Heart left ventricle (tissue), 16 donors: ENCODE measurements at places on chromosomes 11 and 22. TPM values are rescaled to one million over a fixed set of nuclear protein-coding genes. Genes with fewer than 3 reads are reported as not detected.

DNA sequence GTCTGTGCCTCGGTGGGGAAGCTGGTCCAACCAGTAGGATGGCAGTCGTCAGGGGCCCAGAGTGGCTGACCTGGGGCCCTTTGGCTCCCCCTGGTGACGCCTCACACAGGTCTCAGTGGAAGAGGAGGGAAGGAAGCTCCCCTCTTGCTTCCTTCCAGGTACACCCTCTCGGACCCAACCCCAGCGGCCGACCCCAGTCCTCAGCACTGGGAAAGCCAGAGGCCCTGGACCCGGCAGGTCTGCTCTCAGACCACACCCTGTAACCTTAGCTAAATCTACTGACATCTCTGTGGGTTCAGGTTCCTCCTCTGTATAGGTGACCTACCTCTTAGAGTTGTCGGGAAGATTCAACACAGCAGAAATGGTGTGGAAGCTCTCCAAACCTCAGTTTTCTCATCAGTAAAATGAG lies 3.4 kb upstream of the SCUBE1 start:
- peak; percentile 41 for DNase-seq

DNA sequence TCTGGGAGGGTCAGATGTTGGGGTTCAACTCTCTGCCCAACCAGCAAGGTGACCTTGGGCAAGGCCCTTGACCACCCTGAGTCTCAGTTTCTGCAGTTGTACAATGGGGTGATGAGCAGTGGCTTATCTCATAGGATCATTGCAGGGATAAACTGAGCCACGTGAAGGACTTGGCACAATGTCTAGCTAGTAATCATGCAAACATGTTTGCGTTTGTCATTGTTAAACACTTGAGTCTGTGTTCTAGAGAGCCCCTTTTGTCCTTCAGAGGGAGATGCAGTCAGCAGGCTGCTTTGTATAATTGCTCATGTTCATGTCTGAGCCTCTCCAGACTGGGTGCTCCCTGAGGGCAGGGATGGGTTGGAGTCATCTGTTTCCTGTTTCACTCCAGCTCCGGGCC lies 15.8 kb downstream of the CD82 start:
- no peak for DNase-seq

GRCh38 chr11:112016765-112017376 lies 8.3 kb upstream of the DLAT start:
- no peak for DNase-seq

DNA sequence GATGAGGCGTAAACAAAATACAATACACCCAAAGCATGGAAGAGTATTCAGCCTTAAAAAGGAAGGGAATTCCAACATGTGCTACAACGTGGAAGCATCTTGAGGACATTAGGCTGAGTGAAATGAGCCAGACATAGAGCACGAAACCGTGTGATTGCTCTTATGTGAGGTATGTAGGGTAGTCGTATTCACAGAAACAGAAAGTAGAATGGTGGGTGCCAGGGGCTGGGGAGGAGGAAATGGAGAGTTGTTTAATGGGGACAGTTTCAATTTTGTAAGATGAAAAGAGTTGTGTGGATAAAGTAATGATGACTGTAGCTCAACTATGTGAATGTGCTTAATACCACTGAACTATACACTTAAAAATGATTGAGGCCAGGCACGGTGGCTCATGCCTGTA lies 10.2 kb upstream of the KMT5B start:
- DNase-seq: no peak

DNA sequence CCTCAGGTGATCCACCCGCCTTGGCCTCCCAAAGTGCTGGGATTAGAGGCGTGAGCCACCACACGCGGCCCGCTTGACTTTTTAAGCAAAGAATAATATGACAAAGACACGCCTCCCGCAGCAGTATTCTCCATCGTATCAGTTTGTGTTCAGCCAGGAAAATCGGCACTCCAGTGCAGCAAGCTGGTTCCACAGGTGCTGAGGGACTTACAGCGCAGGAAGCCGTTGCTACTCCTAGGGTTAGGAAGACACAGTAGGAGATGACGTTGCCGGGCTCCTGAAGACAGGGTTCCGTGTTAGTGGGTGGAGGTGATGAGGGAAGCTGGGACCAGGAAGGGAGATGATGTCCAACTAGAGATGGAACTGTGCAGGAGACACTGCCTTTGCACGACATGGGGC lies 65.8 kb upstream of the CECR2 start:
- no peak for DNase-seq

- no peak for DNase-seq
These were observed 24.6 kb downstream of the LRFN4 start for GRCh38 chr11:66881451-66881835.

- no peak for DNase-seq
These were observed 10.3 kb upstream of the TSSC4 start for GRCh38 chr11:2390091-2390724.

GRCh38 chr22:33889748-33890147 lies 30.5 kb downstream of the LARGE1 start:
- DNase-seq: peak; percentile 39

DNA sequence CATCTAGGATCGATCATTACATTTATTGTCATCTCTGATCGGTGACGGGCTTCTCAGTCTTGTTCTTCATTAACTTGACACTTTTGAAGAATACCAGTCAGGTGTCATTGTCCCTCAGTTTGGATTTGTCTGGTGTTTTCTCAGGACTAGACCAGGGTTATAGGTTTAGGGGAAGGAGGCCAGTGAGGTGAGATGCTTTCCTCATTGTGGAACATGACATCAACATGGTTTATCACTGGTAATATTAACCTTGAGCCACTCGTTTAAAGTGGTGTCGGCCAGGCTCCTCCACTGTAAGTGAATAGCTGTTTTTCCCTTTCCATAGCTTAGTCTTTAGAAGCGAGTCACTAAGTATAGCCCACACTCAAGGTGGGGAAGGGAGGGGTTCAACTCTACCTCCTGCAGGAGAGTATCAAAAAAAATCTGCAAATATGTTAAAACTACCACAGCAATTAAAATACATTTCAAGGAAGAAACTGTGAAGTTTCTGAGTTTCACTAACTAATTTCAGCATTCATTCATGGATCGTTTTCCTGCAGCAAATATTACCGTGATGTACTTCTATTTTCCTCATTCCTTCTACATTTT lies 42.0 kb downstream of the KCNQ1OT1 start:
- no peak for DNase-seq

DNA sequence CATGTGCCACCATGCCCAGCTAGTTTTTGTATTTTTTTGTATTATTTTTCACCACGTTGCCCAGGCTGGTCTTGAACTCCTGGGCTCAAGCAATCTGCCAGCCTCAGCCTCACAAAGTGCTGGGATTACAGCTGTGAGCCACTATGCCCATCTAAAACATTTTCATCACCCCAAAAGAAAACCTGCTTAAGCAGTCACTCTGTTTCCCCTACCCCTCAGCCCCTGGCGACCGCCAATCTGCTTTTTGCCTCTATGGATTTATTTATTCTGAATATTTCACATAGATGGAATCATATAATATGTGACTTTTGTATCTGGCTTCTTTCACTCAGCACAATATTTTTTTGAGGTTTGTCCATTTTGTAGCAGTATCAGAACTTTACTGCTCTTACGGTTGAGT lies 18.6 kb upstream of the P2RY2 start:
- DNase-seq: no peak

GRCh38 chr11:8566613-8567210 lies 27.3 kb downstream of the STK33 start:
- DNase-seq: no peak

GRCh38 chr22:50417411-50418210 lies 57.2 kb downstream of the SBF1 start:
- DNase-seq: no peak

- DNase-seq: no peak
These were observed 61.2 kb upstream of the ARHGAP20 start for GRCh38 chr11:110773442-110773841.

DNA sequence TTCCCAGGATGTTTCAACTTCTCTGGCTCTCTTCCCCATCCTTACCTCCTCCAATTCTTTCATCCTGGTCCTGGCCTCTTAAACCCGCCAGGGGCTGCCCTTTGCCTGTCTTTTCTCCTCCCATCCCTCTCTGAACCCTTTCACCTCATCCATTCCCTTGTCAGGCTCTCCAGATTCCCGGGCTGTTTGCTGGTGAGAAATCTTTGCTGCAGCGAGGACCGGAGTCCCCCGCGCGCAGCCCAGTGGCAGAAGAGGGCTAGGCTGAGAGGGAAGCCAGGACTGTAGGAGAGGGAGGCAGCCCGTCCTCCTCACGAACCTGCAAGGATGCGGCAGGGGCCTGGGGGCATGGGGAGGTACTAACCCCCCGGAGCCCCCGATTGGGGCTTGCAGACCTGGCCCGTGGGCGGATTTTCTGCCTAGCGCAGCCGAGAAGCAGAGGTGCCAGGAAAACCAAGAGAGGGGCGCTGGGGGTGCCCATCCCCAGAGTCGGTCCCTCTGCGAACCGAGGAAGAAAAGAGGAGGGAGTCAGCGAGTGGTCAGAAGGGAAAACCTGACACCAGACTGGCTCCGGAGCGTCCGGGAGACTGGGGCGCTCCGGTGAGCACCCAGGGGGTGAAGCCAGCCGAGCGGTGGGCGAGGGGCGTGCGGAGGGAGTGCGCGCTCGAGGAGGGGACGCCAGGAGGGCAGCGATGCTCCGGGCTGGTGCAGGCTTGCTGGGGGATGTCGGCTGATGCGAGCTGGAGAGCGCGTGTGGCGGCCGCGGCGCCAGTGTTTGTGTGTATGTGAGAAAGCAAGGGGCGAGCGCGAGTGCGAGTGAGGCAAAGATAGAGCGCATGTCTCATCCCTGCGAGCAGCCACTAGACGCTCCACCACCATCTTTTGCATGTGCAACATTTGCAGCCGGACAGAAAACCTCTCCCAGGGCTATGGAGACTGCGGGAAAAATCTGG lies at the start of gene GRIA4:
TSS of gene GRIA4 (plus strand) at position 242 of the 950 bp plus-strand sequence. CDS start 925 bp downstream, outside the sequence.
- DNase-seq: peak; percentile 56

GRCh38 chr11:836274-836673 lies 3.5 kb downstream of the CD151 start:
- no peak for DNase-seq

- no peak for DNase-seq
These were observed 1200.5 kb downstream of the BRD1 start for GRCh38 chr22:48627203-48627602.

DNA sequence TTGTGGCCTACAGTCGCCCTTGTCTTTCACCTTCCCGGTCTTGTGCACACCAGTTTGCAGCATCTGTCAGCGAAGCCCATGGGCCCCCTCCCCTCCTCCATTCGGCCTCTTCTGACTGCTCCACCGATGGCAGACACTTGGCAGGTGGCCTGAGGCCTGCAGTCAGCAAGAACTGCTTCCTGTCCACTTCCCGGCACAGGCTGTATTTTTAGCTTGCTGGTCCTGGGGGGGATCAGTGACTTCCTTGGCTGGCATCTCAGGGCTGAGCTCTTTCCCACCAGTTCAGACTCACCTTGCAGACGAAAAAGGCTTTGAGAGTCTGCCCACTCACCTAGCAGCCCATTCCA lies 106.4 kb downstream of the SYN3 start:
- DNase-seq: peak; percentile 81

DNA sequence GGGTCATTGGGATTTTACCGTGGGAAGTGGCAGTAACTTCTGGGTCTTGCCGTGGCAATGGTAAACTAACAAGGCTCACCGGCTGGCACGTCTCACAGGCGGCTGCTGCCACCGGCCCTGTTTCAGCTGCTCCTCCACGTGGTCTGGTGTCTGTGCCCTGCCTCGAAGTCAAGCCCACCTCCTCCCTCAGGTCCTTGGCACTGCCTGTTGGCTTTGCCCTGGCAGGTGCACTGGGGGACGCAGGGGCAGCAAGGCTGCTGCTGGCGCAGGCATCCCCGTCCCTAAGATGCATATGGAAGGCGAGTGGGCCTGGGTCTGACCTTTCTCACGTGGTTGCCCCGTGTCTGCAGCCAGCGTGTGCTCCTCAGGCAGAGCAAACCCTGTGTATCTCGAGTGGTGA lies 783.6 kb downstream of the BRD1 start:
- no peak for DNase-seq

Gene GAB4
- total RNA-seq: not detected

Gene OR52I2
- not detected for total RNA-seq

Gene MAP6
- 5.9 TPM for total RNA-seq

Gene FADD
- 10.0 TPM for total RNA-seq

Gene APOL4
- total RNA-seq: not detected

Gene ACTN3
- not detected for total RNA-seq

Gene CNGA4
- not detected for total RNA-seq

Gene CCDC87
- total RNA-seq: 0.40 TPM
